NCI-H1930 (cell line): ENCODE measurements at places on chromosomes 2 and 18.

DNA sequence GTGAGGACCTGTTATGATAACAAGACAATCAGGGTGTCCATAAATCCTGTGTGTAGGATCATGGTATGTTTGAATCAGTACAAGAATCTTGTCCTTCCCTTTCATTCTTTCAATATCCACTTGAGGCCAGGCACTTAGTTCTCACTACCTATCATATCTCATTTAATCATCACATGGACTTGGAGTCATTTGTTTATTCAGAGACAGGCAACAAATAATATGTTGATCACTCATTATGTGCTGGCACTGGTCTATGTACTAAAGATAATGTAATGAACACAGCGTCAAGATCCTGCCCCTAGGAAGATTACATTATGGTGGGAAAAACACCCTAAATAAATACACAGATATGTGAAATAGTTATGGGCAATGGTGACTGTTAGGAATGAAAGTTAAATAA lies 342.6 kb downstream of the LPIN1 start:
- no peak for DNase-seq

GRCh38 chr2:133599811-133600210 lies 31.5 kb upstream of the NCKAP5 start:
- no peak for DNase-seq

DNA sequence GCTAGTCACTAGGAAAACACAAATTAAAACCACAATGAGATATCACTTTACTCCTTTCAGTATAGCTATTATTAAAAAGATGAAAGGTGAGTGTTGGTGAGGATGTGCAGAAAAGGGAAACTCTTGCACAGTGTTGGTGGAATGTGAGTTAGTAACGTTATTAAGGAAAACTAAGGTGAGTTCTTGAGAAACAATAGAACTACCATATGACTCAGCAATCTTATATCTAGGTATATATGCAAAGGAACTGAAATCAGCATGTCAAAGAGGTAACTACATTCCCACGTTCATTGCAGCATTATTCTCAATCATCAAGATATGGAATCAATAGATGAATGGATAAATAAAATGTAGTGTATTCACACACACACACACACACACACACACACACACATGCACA lies 117.3 kb upstream of the HNMT start:
- DNase-seq: no peak

GRCh38 chr2:130824492-130825061 lies 12.1 kb upstream of the ARHGEF4 start:
- DNase-seq: peak; percentile 49

DNA sequence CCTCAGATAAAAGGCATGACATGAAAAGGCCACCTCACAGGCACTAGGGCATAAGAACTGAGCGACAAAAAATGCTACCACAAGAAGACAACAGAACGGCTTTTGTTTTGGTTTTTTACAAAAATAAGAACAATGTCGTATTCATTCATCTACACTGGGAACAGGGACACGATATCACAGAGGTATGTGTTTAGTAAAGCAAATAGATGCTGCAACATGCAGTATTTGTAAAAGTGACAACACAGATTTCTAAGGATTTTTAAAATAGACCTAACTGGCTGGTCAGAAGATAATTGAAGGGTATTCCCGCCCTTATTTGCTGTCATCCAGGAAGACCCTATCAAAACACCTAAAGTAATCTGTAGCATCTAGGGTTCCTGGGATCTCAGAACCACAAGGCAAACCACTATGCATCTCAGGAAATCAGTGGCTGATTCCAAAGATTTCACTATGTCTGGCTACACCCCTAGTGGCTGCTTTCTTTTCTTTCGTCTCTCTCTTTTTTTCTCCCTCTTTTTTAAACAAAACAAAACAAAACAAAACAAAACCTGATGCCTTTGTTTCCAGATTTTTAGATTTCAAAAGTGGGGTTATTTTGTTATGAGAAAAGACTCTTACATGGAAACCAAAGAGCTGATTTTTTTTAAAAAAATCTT lies 97.2 kb downstream of the BCL11A start:
- DNase-seq: no peak

- no peak for DNase-seq
These were observed 290.6 kb downstream of the ZEB2 start for GRCh38 chr2:144229296-144229695.

DNA sequence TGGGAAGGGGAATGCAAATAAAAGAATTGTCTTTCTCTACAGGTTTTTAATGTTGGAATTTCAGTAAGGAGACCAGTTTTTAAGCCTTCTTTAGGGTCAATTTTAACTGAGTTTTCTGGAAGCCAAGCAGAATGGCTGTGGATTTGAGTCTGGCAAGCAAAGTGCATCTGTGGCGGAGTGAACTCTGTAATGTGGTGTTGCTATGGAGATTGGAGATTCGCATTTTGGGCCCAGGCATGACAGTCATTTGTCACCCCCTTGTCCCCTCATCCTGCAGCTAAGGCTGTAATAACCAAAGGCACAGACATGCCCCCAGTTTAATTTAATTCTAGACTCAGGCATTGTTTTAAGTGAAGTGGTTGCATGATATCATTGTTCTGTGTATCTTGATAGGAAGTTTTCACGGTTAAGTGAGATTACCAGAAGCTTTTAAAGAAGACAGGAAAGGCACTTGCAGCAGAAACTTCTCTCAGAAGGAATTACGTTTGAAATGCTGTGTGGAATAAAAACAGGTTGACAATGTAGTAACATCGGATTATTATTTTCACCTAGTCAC lies 30.6 kb downstream of the ARMC9 start:
- no peak for DNase-seq

DNA sequence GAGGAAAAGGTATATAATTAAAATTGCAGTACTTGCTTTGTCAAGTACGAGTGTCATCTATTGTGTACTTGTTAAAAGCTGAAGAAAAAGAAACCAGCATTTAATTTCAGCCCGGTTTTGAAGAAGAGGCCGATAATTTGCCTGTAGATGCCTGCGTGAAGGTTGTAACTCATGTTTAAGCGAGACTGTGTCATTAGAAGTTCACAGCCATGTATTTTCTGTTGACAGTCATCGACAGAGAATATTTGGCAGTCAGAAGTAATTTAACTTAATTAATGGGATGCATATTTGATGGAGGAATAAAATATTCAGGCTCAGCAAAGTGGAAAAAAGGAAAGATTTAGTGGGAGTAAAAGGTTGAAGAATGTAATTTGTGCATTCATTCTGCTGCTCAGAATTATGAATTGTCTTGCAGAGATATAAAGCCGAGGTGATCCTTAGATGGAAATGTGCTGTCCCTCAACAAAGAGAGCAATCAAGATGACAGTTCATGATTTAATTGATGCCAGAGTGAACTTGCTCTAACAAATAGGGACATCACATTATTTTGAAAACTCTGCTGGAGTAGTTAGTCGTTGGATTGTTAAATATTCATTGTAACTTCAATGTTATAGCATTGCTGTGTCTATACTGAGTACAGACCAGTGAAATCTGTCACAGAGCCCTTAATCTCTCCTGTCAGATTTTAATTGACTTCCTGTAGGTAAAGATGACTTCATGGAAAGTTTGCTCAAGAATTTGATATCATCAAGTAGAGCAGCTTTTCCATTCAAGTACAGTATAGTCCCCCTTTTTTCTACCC lies 53.9 kb downstream of the ZNF407 start:
- no peak for DNase-seq

DNA sequence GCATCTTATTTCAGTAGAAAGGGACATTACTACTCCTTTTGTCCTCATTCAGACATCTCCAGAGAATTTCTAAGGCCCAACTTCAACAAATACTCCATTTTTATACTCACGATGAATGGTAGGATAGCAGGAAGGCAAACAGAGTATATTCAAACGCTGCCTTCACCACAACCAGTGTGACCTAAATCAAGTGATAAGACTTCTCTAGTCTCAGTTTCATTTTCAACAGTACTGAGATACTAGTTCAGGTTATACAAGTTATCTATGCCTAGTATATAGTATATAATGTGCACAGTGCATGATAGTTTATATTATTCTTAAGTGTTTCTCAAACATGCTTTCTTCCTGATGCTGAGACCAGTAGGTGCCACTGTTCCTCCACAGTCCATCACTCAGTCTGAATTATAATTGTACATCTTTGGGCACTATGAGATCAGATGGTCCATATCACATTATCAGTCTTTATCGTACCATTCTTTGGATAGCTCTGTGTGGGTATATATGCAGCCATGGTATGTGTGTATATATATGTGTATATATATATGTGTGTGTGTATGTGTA lies 66.3 kb upstream of the RPE start:
- DNase-seq: no peak

GRCh38 chr2:20093263-20094141 lies 42.1 kb upstream of the LAPTM4A start:
- DNase-seq: no peak

DNA sequence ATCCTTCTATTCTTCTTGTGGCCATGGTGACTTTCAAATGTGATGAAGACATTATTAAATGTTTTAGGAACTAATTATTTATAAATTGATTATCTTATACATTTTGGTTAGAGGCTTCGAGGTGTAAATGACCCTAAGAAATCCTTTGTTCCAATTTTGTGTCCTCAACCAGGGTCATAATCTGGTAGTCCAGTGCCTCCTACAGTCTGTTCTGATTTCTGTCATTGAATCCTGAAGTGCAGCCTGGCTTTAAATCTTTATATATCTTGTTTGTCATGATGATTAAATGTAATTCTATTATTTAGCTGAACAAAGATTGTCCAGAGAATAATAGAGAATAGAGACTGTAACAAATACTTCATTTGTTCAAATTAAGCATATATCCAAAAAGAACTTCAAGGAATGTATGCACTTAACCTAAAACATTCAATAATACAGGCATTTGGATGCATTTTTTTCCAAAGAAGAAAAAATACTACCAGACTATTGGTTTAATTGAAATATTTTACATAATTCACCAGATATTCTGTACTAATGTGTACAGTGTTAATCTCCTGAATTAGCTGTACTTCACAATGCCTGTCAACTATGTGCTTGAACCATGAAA lies 89.8 kb downstream of the PRPF40A start:
- no peak for DNase-seq

DNA sequence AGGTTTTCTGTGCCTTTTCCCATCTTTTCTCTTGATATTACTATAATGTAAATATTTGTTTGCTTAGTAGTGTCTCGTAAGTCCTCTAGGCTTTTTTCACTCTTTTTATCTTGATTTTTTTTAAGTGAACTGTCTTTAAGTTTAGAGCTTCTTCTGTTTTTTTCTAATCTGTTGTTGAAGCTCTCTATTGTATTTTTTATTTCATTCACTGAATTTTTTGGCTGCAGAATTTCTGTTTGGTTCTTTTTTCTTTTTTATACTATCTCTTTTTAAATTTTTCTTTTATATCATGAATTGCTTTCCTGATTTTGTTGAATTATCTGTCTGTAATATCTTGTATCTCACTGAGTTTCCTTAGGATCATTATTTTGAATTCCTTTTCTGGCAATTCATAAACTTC lies 331.8 kb upstream of the RBMS1 start:
- no peak for DNase-seq

- no peak for DNase-seq
These were observed 2.7 kb downstream of the SEMA4C start for GRCh38 chr2:96866986-96867755.

DNA sequence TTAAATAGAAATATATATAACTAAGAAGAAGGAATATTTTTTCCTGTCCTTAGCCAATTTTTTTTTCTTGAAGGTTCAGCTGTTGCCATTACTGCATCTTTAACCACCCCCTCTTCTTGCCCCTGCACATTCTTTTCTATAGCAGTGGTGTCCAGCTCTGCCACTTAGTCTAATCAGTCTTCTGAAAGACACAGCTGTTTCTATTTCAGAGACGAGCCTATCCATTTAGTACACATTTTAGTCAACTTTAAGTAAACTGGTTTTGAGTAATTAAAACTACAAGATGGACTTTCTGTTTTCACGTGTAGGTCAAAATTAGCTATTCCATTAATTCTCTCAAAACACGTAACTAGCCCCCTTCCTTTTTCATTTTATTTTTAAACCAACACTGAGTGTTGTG lies 21.0 kb downstream of the SPOPL start:
- no peak for DNase-seq

GRCh38 chr2:16680304-16680703 lies 14.7 kb upstream of the CYRIA start:
- no peak for DNase-seq

GRCh38 chr18:8780227-8780626 lies 74.9 kb downstream of the MTCL1 start:
- DNase-seq: no peak

GRCh38 chr2:165068487-165068757 lies 113.1 kb upstream of the SLC38A11 start:
- DNase-seq: no peak

- no peak for DNase-seq
These were observed 205.9 kb downstream of the BABAM2 start for GRCh38 chr2:28096421-28096820.

GRCh38 chr2:44075541-44075940 lies 79.8 kb upstream of the LRPPRC start:
- DNase-seq: no peak

DNA sequence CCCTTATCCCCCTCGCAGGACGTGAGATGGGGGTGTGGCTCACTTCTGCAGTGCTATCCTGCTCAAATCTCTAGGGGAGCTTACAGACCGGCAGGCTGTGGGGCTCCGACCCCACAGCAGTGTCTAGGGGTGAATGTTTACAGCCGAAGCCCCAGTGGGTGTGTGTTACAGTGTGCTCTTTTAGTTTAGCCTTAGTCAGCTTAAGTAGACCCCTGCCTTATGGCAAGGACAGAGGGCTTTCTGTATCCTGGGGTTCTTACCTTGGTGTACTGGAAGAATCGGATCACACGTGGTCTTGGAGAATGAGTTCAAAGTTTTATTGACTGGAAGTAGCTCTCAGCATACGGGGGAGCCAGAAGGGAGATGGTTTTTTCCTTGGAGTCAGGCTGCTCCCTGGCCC lies 348.2 kb upstream of the GYPC start:
- DNase-seq: no peak

DNA sequence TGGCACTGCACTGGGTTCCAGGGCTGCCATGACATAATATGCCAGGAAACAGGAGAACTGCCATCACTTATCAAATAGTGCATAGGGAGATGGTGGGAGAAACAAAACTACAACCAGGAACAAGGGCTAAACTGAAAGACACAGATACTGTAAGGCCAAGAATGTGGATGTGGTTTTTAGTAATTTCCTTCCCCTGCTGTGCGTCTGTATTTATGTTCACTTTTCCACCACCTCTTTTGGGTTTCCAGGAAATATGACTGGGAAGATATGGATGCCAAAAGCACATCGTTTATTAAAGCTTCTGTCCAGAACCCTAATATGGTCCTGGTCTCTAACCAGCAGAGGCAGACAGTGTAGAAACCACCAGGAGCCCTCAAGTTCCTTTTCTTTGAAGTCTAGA lies 759.7 kb upstream of the FANCL start:
- DNase-seq: no peak

DNA sequence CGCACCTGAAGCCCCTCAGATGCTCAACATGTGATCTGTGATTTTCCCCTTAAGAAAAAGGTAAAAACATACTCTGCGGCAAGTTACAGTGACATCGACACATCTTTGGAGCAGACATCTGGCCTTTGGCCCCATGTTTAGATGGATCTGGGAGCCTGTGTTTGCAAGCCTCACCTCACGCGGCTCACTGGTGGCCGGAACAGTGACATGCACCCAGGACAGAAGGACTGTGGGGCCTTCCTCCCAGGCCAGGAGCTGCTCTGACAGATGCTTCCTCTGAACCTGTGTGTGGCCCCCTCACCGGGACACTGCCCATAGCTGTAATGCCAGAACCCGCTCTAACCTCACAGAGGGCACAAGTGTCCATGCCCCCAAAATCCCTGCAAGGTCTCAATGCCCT lies 13.1 kb downstream of the PASK start:
- DNase-seq: no peak
